Adrenal gland (tissue), 19 donors: ENCODE measurements at places on chromosomes 16 and 17.

DNA sequence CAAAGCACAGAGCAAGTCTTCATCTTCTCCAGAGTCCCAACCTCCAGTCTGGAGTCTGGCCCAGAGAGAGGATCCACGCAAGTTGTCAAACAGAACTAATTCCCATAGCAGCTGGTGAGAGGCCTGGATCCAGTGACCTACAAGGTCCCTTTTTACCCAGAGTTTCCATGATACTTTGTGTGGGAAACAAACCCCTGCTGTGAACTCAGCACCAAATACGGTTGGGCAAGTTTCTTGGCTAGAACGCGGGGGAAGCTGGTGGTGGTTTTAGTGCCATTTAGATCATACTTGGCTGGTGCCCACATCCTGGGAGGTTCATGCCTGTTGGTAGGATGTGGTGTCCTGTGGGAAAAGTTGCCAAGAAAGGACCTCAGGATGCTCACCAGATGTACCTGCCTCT lies 18.1 kb downstream of the TMC7 start:
- DNase-seq = no peak

DNA sequence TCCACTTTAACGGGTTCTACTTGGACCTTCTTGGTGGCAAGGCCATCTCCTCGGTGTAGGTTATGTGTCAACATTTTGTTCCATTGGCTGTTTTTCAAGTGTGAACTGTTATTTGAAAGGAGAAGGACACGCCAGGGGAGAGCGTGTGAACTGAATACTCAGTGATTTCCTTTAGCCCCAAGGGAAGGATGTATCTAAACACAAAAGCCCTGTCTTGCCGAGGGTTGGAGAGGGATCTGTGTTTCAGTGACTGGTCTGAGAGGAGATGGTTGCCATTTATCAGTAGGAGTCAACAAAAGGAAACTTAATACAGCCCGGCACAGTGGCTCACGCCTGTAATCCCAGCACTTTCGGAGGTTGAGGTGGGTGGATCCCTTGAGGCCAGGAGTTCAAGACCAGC lies 50.0 kb downstream of the USP10 start:
- no peak for DNase-seq

DNA sequence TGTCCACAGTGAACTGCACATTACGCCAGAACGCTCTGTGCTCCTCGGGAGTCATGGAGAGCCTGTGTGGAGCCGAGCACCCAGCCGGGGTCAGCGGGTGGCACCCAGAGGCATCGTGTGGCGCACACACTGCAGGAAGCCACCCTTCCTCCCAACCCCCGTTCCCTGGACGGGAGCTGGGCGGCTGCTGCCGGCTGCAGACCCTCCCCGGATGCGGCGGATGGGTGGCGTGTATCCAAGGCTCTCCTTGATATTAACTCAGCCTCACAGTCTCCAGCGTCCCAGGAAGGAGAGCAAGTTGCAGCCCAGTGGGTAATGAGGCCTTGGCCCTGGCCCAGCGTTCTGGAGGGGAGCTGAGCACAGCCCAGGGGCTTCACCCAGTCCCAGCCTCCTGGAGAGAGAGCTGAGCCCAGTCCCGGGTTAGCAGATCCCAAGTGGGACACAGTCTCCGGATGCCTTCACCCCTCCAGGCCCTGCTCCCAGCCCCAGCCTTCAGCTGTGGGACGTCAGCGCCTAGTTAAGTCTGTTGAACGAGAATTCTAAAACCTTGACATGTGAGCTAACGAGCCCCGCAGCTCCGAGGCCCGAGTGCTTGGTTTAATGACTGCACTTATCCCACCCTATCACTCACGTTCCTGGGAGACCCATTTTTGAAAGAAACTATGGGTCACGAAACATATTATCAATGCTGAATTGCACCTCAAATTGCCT lies 86.6 kb downstream of the TBC1D16 start:
- DNase-seq = peak; percentile 43

DNA sequence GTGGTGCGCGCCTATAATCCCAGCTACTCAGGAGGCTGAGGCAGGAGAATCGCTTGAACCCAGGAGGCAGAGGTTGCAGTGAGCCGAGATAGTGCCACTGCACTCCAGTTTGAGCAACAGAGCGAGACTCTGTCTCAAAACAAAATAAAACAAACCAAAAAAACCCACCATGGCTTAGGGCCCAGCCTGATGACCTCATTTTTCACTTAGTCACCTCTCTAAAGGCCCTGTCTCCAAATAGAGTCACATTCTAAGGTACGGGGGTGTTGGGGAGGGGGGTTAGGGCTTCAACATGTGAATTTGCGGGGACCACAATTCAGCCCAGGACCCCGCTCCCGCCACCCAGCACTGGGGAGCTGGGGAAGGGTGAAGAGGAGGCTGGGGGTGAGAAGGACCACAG lies 1.4 kb upstream of the STH start:
- DNase-seq = no peak

DNA sequence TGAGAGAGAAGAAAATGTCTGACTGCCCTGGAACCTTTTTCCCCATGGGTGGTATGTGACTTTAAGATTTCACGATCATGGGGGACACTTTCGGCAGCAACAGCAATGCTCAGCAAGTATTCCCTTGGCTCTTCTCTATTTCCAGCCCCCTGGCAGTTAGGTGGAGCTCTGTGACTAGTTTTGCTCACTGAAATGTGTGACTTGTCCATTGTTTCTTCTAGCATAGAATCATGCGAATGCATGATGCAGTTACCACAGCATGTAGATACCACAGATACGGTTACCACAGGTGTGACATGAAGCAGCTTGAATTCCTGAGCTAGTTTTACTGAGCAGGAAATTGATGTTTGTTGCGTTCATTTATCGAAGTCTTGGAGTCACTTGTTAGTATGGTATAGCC lies 1034.5 kb upstream of the EEF2KMT start:
- DNase-seq = no peak

DNA sequence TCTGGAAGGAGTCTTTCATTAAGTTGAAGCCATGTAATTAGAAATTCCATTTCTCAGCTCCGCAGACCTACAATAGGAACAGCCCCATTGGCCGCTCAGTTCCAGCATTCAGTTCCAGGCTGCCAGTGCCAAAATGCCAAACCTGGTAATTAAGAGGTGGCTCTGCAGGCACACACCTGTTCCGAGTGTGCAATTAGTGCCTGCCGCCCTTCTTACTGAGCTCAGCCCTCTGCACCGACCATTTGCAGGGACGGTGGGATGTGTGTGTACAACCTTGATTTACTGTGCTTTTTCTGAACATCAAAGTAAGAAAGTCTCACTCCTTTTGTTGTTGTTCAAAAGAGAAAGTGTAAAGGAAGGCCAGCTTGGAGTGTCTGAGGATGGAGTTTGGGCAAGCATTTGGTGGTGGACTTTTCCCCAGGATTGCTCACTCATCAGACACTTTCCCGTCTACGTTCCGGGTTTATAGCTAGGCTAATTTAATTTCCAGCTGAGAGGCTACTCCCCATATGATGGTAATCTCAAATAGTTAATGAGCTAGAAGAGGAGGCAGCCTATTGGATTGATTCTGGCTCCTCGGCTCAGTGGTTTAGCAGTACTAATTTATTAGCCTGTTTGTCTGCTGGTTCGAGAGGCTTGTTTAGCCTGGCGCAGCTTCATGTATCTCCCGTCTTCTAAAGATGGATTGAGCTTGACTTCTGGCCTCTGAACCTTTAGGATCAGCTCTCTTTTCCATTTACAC lies 20.0 kb downstream of the HS3ST3B1 start:
- DNase-seq = no peak

GRCh38 chr16:15599303-15600070 lies 43.5 kb downstream of the MARF1 start:
- DNase-seq = peak; percentile 69

GRCh38 chr16:12618515-12618914 lies 185.2 kb downstream of the CPPED1 start:
- no peak for DNase-seq

- no peak for DNase-seq
Measured at GRCh38 chr17:42531455-42532354, 4.3 kb upstream of the NAGLU start.

- no peak for DNase-seq
Measured at GRCh38 chr17:36726199-36726598, 124.8 kb downstream of the MRM1 start.

DNA sequence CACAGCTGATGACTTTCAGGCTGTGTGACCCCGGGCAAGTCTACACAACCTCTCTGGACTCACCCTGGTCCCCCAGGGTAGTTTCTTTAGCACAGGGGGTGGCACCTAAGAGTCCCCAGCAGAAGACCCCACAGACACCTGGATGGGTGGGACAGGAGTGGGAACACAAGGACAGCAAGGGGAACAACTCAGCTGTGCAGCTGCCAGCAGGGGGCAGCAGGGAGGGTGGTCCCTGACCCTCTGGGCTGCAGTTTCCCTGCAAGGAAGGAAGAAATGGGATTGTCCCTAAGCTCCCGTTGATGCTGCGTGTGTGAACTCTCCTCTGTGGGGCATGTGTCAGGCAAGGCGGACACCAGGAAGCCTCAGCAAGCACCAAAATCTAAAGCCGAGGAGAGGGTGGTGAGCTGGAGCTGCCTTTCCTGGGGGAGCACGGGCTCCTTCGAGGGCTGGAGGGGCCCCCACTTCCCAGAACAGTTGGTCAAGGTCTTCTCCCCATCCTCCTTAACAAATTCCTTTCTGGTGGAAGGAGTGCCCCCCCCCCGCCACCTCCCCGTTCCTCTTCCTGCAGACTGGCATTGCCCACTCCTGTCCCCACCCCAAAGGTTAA lies 24.1 kb upstream of the CDH5 start:
- no peak for DNase-seq

DNA sequence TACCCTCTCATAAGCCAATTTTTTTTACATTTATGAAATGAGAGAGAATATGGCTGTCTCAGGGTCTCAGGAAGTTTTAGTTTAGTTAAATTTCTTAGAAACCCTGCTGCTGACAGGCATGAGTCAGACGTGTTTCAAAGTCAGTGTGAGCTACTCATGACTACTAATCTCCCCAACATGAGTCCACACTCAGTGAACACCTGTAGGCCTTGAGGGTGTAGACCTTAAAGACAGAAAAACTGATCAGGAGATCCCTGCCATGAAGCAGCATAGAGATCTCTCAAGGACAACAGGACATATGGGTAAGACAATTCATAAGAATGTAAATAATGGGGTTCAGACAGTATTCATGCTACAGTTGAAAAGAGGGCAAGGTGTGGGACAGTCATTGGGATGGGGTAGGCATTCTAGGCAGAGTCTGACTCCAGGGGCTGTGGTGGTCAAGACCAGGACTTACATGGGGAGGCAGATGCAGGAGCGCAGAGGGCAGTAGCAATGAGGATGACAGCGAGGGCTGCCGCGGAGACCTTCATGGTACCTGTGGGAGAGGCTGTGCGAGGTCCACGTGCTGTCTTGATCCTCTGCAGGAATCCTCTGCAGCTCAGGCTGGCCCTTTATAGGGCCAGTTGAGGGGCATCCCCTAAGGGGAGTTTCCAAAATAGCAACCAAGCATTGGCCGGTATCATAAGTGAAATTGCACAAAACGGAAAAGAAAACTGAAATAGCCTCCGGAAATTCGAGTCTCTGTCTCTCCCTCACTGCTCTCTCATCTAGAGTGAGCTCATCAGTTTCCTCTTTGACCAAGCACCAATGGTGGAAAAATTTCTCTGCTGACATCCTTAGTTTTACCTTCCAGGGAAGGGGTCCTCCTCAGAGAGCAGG lies at the start of gene CCL5:
Gene CCL5 (minus strand): TSS at position 588 of the 882 bp plus-strand sequence.
- no peak for DNase-seq

DNA sequence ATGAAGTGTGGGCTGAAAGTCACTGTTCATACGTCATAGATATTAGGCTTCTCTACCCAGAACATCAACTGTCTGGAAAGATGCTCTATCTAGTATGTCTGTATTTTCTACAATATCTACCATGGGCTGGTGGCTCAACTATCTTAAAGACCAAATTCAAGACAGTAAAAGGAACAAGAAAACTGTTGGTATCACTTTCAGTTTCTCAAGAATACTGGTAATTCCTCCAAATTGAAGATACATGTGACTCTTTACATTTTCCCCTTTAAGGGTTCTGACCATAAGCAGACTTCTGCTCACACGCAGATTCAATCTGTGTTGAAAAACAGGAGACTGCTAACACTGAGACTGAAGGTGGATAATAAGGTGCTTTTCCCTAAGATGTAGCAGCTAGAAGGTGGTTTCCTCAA lies 24.2 kb downstream of the XPO6 start:
- DNase-seq = no peak
